ENCODE measurements at places on chromosomes 2 and 18. TPM values are rescaled to one million over a fixed set of nuclear protein-coding genes. Genes with fewer than 3 reads are reported as not detected.

GRCh38 chr18:26547646-26548414 lies 523 bp downstream of the KCTD1 start:
- DNase-seq = no peak

DNA sequence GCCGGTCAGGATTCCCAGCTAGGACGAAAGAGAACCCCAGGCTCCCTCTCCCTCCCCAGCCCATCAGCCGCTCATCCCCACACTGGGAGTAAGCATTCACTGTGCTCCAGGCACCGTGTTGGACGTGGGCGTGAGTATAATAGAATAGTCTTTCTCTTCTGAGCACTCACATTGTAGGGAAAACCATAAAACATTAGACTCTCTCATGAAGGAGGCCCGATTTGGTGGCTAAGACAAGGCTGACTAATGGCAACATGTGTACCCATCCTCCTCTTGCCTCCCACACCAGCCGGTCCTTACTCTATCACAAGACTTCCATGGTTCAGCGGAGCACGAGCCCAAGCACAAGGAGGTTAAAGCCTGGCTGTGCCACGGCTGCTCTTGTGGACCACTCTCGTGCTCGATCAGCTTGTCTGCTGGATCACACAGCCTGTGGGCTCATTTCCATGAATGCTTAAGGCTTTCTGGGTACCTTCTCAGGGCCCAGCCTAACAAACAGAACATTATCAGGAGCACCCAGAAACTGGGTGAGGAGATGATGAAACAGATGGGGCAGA lies 540.9 kb upstream of the RAB6C start:
- DNase-seq = no peak

GRCh38 chr2:134682726-134683125 lies 36.1 kb downstream of the TMEM163 start:
- DNase-seq = no peak

DNA sequence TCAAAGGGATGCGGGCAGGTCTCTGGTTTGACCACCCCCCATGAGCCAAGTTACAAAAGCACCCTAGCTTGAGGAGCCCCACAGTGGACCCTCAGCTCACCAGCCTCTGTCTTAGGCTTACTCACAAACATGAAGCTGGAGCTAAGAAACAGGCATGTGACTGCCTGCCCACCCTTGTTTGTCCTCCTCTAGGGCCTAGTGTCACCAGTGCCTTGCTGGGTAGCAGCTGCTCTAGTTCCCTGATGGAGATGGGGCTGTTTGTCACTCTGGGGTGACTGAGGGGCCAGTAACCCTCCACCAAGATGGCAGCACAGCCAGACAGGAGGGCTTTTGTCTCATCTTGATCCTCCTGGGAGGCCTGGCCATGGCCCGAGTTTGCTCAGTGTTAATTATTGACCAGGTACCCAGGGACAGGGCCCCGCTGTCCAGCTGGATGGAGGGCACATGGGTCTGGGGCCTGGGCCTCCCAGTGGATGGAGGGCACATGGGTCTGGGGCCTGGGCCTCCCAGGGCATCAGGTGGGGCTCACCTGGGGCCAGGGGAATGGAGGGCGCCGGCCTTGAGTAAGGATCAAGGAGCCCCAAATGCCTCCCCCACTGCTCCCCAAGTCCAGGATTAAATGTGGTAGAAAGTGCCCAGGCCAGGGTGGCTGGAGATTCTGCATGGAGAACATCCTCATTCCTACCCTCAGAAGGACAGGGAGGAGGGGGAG lies 185.9 kb upstream of the HAAO start:
- no peak for DNase-seq

- no peak for DNase-seq
Measured at GRCh38 chr2:155377266-155377680, 678.8 kb downstream of the KCNJ3 start.

GRCh38 chr2:118388771-118389170 lies 300.5 kb downstream of the INSIG2 start:
- DNase-seq = no peak

Gene SLC11A1
- 0.68 TPM for polyA plus RNA-seq

Gene TXNDC2
- polyA plus RNA-seq = 0.10 TPM

Gene NT5DC4
- 0.05 TPM for polyA plus RNA-seq

All from left renal cortex interstitium (tissue), 4 donors.